ENCODE measurements at places on chromosomes 3 and 15.

DNA sequence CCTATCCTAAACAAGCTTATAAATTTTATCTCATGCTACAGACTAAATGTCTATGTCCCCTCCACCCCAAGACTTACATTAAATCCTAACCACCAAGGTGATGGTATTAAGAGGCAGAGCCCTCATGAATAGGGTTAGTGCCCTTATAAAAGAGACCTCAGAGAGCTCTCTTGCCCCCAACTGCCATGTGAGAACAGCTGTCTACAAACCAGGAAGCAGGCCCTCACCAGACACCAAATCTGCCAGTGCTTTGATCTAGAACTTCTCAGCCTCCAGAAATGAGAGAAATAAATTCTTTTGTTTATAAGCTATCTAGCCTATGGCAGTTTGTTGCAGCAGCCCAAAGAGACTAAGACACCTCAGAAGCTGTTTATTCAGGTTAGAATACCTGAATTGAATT is 58.5 kb downstream of the TP53BP1 start:
- DNase-seq, result no peak

GRCh38 chr15:55518009-55518408 is 10.0 kb upstream of the DNAAF4 start:
- DNase-seq, result no peak

DNA sequence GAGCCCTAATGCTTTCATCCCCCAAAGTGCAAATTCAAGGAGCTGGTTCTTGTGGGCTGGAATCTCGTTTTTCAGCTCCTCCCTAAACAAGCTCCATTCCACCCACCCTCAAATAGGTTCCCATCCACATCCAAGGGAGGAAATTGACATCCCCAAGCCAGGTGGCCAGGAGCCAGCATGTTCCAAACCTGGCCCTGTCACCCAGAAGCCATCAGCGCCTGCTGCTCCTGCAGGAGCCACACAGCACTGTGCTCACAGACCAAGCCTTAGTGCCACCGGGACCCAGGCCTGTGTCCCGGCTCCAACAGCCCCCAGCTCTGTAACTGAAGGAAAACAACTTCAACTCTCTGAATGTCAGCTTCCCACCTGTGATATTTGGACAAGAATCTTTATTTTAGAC is 263.6 kb downstream of the UACA start:
- no peak for DNase-seq

- no peak for DNase-seq
Observed at GRCh38 chr3:53749448-53749847, 96.8 kb downstream of the CHDH start.

- DNase-seq, result no peak
Observed at GRCh38 chr3:156620260-156620659, 54.1 kb upstream of the TIPARP start.

DNA sequence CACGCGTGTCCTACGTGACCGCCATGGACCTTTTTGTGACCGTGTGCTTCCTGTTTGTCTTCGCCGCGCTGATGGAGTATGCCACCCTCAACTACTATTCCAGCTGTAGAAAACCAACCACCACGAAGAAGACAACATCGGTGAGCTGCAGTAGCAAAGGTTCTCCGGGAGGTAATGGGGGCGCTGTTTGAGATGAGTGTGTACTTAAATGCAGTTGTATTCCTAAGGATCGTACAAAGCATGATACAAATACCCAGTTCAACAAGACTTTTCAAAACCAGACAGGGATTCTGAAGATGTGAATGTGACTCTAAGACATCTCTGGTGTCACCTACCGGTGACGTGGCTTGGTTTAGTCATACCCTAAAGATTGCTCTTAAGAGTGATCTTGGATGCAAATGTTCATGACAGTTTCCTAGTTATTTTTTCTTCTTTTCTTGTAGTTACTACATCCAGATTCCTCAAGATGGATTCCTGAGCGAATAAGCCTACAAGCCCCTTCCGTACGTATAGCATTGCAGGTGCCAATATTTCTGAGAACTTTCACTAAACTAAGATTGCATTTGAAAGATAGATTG is 556.6 kb downstream of the GABRG3 start:
- no peak for DNase-seq

- DNase-seq, result no peak
Observed at GRCh38 chr3:138367326-138367850, 19.0 kb downstream of the MRAS start.

DNA sequence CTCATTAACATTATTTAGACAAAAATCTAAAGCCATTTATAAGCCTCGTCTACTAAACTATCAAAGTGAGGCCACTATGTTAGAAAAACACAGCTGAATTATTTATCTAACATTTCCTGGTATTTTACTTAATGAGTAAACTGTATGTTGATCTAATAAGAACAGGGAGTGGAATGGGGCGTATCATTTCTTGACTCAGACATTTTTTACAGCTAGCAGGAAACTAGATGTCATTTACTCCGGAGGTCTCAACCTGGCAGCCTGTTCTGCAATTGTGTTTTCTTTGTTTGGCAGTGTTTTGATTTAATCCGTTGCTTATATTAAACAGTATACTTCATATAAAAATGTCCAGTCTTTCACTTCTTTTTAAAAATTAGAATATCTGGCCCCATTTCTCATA is 79.1 kb upstream of the ABI3BP start:
- no peak for DNase-seq

DNA sequence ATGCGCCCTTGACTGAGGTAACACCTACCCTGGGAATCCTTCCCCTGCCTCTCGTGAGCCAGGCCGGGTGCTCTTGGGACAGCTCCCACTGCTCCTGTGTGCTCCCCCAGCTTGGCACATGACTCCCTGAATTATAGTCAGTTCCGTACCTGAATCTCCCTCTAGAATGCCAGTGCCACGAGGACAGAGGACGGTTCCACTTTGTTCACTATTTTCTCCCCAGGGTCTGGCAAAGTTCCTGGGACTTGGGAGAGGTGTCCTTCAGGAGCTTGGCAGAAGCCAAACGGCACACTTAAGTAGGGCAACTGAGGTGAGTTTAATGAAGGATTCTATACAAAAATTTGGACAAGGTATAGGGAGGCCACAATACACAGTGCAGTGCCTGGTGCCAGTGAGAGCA is 9.8 kb downstream of the CCR5AS start:
- DNase-seq, result no peak

GRCh38 chr15:49185473-49185872 is 15.4 kb downstream of the GALK2 start:
- DNase-seq, result no peak

- DNase-seq, result no peak
Observed at GRCh38 chr3:135565546-135565945, 400.0 kb upstream of the PPP2R3A start.

DNA sequence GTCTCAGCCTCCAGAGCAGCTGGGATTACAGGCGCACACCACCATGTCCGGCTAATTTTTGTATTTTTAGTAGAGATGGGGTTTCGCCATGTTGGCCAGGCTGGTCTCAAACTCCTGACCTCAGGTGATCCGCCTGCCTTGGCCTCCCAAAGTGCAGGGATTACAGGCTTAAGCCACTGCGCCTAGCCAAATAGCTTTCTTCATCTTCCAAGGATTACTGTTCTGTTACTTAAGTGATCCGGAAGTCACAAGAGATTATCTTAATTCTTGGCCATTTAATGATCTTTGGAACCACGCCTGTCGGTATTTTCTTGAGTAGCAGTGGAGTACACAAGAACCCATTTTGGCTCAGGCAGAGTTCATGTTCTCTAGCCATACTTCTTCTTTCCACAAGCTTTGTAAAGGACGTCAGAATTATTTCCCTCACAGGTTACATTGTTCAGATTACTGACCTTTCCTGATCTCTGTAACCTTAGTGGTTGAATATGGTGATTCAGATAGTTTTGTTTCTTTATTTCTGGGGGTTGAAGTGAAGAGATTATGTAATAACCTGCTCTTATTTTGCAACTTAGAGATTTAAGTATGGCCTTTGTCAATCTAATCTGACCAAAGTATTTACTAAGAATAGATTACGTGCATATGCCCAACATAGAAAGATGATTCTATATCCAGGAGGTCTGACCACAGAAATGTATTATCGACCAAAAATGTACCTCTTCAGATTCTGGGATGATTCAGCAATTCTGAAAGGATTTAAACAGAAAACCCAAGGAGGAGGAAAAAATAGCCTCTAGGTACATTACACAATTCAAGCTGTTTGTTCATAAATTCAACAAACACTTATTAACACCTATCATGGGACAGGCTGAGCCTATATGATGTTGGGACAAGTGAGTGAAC is 132.2 kb downstream of the GREM1 start:
- DNase-seq, result no peak

DNA sequence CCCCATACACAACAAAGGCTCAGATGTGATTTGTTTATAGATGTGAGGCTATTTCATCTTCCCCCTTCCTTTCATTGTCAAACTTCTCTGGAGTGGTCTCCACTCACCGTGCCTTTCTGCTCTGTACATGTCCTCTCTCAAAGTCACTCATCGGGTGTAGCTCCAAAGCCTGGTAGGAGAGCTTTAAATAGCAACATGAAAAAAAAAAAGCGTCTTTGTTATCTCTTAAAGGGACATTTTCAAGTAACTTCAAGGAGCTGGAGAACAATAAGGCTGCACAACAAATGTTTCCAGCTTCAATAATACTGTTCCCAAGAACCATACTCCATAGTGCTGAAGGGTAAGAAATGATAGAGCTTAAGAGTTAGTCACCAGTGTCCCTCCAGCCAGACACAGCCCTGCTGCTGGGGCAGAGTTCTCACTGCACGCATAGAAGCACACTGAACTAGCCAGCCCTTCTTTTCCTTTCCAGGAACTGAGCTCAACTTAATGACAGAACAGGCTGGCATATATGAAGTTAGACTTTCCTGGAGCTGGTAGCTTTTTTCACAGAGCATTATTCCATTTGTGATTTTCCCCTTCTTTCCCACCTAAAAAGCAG is 8.1 kb downstream of the FBXO40 start:
- DNase-seq, result no peak

DNA sequence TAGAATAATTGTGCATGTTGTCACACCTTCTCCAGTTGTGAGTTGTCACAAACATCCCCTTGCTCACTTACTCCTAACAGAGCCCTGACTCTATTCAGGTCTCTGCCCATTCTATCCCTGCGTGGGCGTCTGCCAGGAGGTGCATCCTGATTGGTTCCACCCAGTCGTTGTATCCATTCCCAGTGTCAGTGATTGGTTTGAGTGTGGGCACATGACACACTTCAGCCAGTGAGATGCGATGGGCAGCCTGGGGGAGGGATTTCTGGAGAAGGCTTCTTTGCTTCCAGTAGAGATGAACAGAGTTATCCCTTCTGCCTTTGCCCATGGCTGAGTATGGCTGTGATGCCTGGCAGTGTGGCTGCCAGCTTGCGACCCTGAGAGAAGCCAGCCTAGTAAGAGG is 18.7 kb downstream of the PXYLP1 start:
- no peak for DNase-seq

DNA sequence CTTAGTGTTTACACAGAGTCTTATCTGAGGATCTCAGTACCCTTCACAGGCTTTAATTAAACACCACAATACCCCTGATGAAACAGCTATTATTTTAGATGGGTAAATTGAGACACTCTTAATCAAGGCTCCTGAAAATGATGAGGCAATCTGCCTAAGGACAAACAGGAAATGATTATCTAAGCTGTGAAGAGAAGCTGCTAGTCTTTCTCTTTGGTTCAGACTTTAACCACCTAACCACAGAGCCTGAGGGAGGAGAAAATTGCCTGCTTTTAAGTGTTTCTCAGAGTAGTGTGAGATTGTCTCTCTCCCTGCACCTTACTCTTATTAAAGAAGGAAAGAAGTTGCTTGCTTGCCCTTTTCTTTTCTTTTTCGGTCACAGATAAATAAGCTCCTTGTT is 364.3 kb upstream of the ADAMTS9 start:
- DNase-seq, result no peak

GRCh38 chr3:184954251-184954650 is 142.3 kb downstream of the VPS8 start:
- DNase-seq, result no peak

- no peak for DNase-seq
Observed at GRCh38 chr3:20558161-20558560, 372.2 kb upstream of the SGO1 start.

Data from stimulated activated CD8-positive, alpha-beta memory T cell treated with anti-CD3 and anti-CD28 coated beads, Interleukin-2, amount 100 ng/mL, for 48 hours (primary cell).